ENCODE measurements at places on chromosomes 5 and 9.

GRCh38 chr9:38259056-38259455 is 133.4 kb upstream of the ALDH1B1 start:
- no peak for DNase-seq

DNA sequence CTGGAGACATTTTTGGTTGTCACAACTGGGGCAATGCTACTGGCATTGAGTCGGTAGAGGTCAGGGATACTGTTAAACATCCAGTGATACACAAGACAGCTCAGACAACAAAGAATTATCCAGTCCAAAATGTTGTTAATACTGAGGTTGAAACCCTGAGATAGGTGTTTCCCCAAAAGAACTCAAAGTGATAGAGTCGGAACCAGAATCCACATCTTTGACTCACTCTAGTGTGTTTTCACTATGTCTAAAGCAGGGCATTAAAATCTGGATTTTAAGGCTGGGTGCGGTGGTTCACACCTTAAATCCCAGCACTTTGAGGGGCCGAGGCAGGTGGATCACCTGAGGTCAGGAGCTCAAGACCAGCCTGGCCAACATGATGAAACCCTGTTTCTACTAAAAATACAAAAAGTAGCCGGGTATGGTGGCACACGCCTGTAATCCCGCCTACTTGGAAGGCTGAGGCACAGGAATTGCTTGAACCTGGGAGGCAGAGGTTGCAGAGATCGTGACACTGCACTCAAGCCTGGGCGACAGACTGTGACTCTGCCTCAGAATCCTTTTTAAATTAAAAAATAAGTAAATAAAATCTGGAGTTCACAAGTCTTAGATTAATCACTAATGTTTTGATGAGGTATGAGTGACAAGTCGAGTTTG is 17.0 kb downstream of the SLC31A1 start:
- DNase-seq = no peak

DNA sequence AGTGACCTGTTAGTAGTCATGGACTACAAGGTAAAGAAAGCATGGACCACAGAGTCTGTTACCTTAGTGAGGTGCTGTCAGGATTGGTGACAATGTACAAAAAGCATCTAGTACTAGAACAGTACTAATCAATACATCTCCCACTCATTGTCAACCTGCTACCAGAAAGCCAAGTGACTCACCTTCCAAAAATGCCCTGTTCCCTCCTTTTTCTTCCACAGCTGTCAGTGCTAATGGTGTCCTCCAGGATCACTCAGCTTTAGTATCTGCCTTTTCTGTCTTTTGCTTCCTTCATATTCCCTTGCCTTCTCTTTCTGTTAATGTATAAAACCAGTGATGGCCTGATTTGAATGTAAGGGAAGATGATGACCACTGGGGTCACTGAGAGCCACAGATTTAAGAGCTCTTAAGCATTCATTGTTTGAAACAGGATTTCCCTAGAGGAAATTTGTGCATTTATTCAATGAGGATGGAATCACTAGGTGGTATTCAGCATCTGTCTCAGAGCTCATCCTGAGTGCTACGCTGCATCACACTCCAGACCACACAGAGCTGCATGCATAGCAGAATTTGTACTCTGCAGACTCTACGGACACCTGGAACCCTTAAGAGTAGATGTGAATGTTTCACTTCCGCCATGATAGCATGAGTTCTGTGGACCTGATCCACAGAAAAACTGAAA is 71.0 kb downstream of the SV2C start:
- no peak for DNase-seq

DNA sequence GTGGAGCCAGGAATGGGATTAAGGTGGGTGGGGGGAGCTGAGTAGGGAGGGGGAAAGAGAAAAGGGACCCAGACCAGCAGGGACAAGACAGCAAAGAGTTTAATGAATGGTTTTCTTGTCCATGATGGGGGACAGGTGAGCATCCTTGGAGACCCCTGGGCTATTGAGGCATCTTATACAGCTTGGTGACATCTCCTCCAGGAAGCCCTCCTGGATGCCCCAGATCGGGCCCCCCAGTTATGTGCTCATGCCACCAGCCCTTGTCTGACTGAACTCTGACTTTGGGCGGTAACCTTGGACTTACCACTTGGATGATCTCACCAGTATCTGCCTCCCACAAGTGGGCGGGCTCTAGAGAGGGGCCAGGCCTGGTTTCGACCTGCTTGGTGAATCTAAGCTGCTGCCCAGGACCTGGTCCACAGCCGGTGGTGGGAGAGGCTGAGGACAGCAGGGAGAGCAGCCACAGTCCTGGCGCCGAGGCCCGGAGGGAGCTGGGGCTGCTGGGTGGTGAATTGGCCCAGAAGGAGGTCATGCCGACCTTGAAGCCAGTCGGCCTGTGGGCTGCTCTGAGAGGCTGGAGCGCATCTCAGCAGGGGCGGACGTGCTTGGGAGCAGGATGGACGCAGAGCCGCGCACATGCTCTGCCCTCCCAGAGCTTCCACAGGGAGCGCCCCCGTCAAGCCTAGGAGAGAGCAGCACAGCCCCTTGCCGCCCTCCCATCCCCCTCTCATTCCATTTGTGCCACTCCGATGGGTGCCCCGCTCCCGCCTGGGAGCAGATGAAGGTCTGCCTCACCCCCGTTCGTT is 36.2 kb downstream of the UNC5A start:
- DNase-seq = no peak

- DNase-seq = no peak
Measured at GRCh38 chr5:62812621-62813255, 234.1 kb downstream of the LRRC70 start.

DNA sequence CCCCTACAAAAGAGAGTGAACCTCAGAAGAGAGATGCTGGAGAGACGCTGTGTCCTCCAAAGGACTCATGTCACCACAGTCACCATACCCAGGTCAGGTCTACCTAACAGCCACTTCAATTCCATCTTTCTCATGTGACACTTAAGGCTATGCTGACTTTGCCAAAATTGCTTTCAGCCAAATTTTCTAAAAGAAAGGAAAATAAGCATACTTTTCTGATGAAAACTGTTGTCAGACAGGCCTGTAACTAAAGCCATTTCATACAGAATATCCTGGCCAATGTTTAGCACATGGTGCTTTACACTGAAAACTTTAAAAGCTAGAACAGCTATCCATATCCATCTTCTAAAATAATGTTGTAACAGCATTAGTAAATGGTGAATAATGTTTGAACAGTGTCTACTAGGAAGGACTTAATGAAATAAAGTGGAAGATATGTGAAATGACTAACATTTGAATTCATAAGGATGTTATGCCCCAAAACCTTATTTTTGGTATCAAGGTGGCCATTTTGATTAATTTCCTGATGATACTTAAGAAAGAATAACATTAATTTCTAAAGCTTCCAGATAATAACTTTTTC is 97.2 kb downstream of the NFIB start:
- DNase-seq = peak; percentile 24

GRCh38 chr5:56838409-56839039 is 23.2 kb downstream of the MAP3K1 start:
- peak; percentile 77 for DNase-seq

GRCh38 chr5:33477816-33478215 is 37.1 kb downstream of the TARS1 start:
- no peak for DNase-seq

- peak; percentile 26 for DNase-seq
Measured at GRCh38 chr5:112800891-112801290, 60.2 kb upstream of the SRP19 start.

DNA sequence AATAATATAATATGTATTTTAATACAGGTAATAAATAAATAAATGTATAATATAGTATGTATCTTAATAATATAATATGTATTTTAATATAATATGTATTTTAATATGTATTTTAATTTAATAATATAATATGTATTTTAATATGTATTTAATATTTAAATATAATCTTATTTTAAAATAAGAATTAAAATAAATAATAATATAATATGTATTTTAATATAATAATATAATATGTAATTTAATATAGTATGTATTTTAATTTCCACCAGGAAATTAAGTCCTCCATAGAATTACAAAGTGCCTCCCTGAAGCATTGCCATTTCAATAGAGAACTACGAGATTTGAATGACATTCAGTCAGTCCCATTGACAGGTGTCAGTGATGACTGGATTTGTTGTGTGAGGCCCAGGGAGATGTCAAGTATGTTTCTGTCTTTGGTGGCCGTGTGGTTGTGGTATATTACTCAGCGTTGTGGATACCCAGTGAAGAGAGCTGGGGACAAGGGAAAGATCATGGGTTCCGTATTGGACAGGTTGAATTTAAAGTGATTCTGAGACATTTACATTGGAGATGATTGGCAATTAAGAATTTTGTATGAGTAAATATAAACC is 14.2 kb upstream of the C5orf46 start:
- DNase-seq = no peak

DNA sequence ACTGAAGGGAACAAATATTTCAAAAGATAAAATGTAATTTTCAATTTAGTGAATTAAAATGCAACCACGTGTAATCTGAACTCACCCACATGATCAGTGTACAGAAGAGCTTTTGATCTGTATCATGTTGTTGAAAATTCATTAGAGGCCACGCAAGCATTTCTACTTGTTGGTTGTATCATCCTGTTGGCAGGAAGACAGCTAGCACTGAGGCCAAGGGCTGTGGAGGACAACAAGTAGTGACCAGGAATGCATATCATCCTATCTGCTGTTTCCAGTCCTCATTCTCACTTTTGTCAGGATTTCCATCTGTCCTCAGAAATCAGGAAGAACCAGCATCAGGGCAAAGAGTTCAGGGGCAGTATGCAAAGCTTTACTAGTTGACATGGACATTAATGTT is 29.9 kb upstream of the CKS2 start:
- no peak for DNase-seq
